Fibroblast of skin of right biceps (primary cell): ENCODE measurements at places on chromosomes 6 and 20.

GRCh38 chr20:2264118-2264517 lies 31.7 kb upstream of the TGM3 start:
- DNase-seq, result no peak

GRCh38 chr6:51182827-51183226 lies 364.2 kb downstream of the TFAP2B start:
- no peak for DNase-seq

DNA sequence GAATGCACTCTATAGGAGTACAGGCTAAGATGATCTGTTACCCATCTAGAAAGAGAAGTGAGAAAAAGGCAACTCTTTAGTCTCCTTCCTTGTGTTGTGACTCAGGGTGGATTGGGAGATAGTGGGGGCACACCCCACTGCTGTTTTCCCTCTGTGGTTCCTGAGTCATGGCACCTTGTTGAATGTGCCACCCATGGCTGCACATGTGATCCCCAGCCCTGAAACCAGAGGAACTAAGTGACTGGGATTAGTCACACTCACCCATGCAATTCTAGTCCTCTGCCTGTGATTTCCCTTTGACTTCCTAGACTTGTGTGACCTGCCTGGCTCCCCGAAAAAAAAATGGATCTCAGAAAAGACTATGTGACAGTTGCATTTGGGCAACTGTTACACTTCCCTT lies 48.6 kb upstream of the HTR1B start:
- DNase-seq, result no peak

GRCh38 chr20:63035603-63036185 lies 28.9 kb upstream of the BHLHE23 start:
- DNase-seq, result no peak

GRCh38 chr20:56683077-56683865 lies 54.2 kb downstream of the TFAP2C start:
- no peak for DNase-seq

- DNase-seq, result no peak
These were observed 7.5 kb upstream of the COL10A1 start for GRCh38 chr6:116133453-116133852.

DNA sequence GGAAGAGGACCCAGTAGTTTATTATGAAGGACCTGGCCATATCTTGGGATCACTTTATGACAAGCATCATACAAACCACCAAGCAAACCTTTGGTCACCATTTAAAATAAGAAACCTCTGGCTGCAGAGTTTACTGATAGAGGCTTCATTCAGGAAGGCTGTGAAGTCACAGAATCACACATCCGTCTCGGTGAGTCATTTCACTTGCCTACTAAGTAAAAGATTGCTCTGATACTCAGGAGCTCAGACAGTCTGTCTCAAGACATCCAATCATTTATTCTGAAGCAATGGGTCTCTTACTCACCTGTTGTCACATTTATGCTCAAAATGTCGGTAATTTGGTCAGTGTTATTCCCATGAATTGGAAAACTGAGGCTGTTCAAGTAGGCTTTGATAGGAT lies 33.7 kb downstream of the ADGRF5 start:
- peak; percentile 2 for DNase-seq

DNA sequence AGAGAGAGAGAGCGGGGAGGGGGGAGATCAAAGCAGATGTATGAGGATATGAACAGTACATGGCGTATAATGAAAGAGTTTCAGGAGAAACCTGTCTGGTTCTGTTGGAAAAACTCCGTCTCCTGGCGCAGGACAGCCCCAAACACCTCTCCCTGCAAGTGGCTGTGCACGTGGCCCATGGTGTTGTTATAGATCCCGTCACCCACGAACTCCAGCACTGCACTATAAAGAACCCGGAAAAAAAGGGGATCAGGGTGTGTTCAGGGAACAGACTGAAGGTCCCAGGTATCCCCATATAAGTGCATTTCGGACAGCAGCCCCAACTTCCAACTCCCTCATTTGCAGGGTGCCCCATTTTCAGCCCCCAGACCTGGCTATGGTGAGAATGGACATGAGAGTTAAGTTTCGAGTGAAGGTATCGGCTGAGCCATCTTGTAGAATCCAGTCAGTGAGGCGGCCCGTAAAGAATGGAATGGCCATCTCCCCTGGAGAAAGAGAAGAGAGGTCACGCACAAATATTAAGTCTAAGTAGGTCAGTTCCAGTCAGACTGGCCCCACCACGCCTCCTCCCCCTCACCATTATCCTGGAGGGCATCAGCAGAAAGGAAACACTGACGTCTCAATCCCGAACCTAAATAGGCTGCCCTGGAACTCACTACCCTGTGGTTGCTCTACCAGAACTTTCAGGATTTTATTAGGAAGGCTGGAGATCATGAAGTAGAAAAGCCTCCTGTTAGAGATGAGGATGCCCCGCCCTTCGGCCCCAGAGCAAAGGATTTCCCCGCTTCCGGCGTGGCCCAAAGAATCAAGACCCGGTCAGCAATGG lies 1.3 kb downstream of the TAP1 start:
- no peak for DNase-seq

GRCh38 chr20:38730167-38730988 lies 6.1 kb downstream of the SLC32A1 start:
- DNase-seq, result no peak

DNA sequence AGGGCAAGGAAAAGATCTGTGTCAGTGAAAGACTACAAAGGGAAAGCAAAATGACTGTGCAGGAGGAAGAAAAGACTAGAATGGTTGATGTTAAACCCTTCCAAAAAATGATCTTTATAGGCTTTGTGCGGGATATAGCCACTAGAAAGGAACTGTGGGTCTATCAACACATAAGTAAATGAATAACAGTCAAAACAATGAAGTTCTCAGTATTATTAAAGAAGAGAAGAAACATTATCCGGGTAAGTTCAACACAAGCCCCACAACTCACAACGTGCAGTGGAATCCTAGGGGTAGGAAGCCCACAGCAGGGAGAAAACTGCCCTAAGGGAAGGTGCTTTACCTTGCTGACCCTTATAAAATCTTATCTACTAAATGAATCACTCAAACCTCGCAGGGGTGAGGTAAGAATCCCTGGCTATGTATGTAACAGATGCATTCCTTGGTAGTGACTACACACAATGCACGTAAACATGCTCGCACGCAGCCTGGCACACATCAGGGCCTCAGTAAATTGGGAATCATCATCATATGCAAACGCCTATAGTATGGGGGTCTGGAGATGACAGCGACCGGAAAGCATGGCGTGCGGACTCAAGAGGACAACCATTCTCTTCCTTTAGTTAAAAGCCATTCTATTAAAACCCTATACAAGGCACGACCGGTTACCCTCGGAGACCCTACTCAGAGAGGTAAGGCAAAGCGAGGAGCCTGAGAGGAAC lies 11.3 kb downstream of the TFAP2A start:
- peak; percentile 73 for DNase-seq

DNA sequence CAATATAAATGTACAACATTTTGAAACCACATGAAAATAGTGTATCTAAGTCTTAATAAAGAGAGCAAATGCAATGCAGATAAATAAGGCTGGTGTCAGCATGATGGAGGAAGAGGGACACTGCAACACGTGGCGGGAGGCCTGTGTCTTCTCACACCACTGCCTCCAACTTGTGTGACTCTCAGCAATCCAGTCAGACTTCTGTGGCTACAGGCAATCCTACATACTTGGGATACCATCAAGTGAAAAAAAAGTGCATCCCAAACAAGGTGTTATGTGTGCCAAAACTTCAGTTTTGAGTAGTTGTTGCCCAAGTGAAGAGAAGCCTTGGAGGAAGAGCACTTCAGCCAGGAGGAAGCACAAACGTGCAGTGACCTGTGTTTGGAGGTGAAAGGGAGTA lies 68.6 kb downstream of the PKIB start:
- peak; percentile 5 for DNase-seq

GRCh38 chr6:136503303-136504029 lies 46.8 kb downstream of the MAP7 start:
- no peak for DNase-seq

DNA sequence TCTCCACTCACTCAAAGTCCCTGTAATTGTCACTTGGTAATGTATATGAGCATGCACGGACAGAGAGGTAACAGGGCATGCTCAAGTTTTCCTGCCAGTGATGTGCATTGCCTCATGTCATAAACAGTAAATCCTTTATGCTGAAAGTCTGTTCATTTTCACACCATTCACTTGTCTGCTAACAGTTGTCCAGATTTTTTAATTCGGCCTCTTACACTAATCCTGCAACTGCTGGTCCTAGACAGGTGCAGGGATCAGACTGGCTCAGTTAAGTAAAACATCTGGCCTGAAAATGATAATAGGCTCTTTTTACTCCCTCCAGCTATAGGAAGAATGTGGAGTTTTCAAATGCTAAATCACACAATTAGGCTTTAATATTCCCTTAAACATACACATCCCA lies 185.4 kb upstream of the VGLL2 start:
- no peak for DNase-seq

DNA sequence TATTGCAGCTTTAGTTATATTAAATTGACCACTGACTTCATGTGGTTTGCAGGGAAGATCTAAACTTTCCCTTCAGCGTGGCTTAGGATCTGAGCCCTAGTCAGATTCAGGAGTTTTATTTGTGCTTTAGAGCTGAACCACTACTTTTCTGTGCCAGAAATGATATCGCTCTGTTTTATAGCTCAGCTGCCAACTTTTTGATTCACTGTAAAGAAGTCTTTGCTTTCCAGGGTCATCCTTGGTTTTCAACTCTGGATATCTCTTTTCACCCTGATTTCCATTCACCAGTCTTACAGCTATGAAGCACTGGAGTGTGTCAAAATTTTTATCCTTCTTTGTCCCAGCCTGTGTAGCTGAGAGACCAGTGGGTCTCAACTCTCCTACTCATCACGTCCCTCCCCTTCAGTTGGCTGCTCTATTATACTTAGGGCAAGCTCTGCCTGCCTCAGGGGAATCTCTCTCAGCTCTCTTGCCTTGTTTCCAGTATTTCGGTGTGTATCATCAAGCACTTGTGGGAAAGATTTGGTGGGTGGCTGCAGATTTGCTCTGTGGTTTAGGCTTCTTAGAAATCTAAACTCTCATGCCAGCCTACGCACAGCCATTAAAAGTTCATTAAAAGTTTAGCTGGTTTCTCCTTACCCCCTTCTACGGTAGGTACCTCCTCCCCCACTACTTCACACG lies 425.5 kb downstream of the TENT5A start:
- DNase-seq, result peak; percentile 30

GRCh38 chr6:169918239-169918953 lies 167.0 kb downstream of the ERMARD start:
- DNase-seq, result no peak

DNA sequence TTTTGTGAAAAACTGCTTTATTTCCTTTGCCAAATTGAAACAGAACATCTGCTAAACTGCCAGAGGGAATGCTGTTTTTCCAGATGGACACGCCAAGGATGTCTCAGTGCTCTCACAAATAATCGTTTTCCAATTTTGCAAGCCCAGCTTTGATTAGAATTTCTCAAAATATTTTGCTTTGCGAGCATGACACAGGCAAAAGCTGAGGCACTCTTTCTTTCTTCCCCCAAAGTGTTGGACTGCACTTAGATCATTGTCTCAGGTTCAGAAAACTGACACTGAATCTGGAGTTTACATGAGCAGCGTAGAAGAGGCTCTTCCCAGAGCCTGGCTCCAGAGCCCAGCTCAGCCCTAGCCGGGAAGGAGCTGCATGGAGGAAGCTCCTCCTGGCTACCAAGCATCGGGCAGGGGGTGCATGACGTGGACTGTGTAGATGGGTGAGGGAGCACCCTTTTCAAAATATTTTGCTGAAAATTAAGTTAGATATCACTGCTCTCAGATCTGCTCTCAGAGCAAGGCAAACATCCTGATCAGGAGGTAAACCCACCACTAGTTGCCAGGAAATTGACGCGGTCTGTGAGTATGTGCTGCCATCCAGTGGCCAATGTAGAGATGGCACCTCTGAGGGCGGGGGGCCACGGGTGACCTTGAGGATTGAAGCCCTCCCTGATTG lies 107.5 kb downstream of the SLC22A3 start:
- peak; percentile 52 for DNase-seq

- DNase-seq, result no peak
These were observed 174.9 kb downstream of the RIMS1 start for GRCh38 chr6:72061286-72061685.

DNA sequence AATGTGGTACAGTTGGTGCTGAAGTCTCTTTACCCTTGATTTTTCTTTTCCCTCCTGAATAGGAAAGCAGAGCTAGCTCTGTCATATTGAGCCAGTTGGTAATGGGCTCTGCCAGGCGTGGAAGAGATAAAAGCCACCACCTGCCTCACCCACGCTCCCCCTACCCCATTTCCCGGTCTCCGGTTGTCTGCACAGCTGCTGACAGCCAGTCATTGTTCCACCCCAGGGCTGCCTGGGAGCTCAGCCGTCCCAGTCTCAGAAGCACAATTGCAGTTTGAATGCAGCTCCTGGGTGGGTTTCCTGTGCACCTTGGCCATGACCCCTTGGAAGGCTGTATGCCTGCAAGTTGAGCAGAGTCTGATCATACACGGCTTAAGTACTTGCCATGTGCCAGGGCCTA lies 675.2 kb upstream of the FLRT3 start:
- DNase-seq, result no peak
